ENCODE measurements at places on chromosomes 16 and 17. TPM values are rescaled to one million over a fixed set of nuclear protein-coding genes. Genes with fewer than 3 reads are reported as not detected.

GRCh38 chr17:82536512-82537201, 17.1 kb downstream of the FOXK2 start:
- DNase-seq: no peak

GRCh38 chr16:23801378-23801777, 34.4 kb upstream of the PRKCB start:
- DNase-seq: no peak

DNA sequence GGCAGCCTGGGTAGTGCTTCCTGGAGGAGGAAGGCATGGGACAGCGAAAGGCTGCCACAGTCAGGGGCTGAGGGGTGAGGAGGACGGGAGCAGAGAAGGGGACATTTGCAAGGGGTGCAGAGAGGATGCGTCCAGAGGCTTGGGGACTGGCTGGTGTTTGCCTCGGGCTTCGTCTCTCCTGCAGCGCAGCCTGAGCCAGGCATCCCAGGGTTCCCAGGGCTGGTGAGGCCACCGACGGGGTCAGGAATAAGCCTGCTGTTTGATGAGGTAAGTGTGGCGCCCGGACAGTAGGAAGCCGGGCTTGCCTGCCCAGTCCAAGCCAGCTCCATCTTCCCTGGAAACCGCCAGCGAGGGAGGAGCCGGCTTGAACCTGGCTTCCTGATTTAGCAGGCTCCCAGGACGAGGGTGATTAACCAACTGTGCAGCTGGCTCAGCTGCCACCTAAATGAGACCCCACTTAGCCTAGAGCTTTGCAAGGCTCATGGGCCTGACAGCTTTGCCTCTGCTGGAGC, 47.8 kb downstream of the PITPNM3 start:
- DNase-seq: no peak

GRCh38 chr16:50276326-50276640, 9.9 kb downstream of the ADCY7 start:
- no peak for DNase-seq

KRTAP1-1 gene
- polyA plus RNA-seq: not detected

DNA sequence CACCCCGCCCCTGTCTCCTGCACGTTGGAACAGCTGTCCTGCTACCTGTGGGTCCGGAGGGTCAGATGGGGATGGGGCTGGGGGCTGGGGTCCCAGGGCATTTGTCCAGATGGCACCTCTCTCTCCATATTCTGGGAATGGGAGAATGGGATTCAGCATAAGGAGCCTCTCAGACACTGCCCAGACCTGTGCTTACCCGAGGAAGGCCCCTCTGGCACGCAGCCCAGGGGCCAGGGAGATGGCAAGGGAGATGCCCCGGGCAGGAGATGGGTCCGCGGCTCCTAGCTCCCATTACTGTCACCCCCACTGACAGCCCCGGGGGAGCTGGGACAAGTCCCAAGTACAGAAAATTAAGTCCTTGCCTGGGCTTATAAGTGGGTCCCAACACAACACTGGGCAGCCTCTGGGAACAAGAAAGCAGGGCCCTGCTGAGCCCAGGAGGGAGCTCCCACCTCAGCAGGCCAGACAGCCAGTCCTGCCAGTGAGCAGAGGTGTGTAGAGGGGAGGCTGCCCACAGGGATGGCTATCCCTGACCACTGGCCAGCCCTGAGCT, 1.8 kb downstream of the VASN start:
- DNase-seq: no peak

DNA sequence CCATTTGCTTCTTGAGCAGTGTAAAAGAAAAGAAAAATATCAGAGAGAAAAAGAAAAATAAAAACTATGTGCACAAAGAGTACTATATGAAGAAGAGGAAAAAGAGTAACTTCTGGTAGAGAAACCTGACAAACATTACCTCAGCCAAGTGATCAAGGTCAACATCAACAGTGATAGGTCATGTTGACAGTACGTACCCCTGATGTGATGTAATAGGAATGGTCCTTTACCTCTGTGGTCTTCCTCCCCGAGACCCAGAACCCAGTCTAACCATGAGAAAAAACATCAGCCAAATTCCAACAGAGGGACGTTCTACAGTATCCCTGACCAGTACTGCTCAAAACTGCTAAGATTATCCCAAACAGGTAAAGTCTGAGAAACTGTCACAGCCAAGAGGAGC, 4.4 kb downstream of the GSDMB start:
- no peak for DNase-seq

DNA sequence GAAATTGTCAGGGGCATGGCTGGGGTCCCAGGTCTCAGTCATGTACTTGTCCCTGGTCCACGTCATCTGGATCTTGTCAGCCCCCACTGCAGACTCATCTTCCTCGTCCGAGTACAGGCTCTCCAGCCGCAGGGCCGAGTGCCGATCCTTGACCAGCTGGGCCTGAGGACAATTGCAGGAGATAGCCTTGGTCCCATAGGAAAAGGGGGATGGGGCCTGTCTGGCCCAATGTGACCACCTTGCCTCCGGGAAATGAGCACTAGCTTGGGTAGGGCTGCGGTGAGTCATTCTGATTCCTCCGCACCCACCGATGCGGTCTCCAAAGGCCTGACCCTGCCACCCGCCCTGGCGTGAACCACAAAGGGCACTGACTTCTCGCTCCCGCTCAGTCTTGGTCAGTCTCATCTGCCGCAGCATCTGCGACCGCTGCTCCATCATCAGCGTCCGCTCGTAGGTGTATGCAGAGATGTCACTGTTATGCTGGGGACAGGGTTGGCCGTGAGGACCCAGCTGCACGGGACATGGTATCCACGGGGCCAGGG, 1.5 kb upstream of the LCAT start:
- no peak for DNase-seq

GRCh38 chr16:72637306-72637705, 410.6 kb downstream of the ZFHX3 start:
- no peak for DNase-seq

DNA sequence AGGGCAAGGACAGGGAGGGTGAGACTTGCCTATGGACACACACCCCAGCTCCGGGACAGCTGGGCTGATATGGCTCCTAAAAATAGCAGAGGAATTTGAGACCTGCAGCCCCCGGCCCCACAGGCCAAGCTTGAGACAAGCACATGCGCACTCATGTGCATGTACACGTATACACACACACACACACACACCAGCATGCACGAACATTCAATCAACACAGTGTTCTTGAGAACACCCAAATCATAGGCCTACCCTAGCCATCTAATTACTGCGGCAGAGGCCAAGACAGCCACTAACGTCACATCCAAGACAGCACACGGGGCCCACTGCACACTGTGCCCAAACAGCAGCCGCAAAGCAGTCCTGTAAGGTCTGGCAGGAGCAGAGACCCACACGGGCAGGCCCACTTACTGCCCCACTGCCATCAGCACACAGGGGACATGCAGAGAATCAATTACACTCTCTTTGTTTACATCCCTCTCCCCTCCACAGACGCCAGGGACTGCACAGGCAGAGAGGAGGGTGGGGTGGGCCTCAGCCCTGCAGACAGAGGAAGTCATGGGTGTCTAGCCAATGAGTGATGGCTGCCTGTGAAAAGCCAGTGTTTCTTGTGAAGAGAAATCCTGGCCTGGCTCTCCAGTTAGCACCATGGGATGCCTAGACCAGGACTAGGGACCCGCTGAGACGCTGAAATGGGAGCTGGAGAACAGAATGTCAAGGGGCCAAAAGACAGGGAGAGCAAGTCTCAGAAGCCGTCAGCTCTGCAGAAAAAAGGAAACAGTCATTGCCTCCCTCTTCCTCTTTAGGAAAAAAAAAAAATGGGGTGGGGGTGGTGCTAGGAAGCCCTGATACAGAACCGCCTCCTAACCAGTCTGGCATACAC, 39.3 kb downstream of the MYO18A start:
- no peak for DNase-seq

GRCh38 chr16:77969861-77970260, 52.5 kb upstream of the CLEC3A start:
- DNase-seq: no peak

GRCh38 chr16:54075446-54075845, 211.1 kb downstream of the IRX3 start:
- no peak for DNase-seq

All from left renal cortex interstitium (tissue), 4 donors.